ENCODE measurements at places on chromosomes 3 and 15.

DNA sequence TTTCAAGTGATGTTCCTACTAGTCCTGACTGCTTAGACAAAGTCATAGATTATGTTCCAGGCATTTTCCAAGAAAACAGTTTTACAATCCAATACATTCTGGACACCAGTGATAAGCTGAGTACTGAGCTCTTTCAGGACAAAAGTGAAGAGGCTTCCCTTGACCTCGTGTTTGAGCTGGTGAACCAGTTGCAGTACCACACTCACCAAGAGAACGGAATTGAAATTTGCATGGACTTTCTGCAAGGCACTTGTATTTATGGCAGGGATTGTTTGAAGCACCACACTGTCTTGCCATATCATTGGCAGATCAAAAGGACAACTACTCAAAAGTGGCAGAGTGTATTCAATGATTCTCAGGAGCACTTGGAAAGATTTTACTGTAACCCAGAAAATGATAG lies 3.8 kb downstream of the TIPARP start:
- no peak for DNase-seq

GRCh38 chr3:159950156-159950898 lies 38.3 kb upstream of the IL12A start:
- peak; percentile 24 for DNase-seq

DNA sequence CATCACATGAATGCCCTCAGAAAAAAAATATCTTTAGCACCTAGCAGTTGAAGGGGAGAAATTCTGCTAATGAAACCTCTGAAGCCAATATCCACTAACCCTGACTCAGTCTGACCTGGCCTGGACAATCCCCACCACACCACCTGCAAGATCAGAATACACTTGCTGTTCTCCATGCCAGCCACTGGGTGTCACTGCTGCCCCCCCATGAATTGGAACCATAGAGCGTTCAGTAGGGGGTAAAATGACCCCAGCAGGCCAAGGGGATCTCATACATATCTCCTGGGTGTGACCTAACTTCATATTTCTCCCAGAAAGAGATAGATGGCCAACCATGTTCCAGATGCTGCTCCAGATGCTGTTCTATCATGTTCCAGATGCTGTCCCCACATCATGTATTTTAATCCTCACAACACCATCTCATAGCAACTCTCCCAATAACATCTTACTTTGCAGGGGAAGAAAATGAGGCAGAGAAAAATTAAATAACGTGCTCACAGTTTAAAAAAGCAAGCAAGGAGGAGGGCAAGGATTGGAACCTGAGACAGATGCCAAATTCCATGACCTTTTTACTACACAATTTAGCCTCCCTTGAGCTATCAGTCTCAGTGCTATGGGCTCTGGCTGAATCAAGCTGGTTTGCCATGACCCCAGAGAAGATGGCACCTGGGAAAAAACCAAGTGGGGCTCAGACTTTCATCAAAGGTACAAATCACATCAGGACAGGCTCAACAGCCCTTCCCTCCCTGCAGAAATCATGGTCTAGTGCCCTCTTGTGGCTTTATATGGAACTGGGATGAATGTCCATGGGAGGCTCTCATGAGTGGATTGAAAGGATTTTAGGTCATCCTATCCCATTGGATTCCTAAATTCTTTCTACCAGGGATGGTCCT lies 12.4 kb downstream of the NTRK3 start:
- peak; percentile 5 for DNase-seq

DNA sequence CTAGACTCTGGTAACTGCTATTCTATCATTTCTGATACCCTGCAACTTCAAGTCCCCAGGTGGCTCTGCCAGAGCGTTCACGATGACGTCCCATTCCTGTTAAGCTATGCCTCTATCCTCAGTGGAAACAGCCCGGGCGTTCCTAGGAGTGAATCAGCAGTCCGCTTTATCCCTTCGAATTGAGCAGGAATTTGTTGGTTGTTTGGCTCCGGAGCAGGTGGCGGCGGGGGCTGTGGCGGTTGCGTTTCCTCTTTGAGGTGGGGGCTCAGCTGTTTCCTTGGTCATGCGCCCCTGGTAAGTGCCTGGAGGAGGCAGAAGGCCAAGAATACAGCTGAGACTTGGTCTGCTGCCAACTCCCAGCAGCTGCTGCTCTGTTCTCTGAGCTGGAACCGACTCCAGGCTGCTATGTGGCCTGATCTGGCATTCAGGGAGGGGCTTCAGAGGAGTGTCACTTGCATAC lies 25.2 kb downstream of the ARPP21 start:
- no peak for DNase-seq

DNA sequence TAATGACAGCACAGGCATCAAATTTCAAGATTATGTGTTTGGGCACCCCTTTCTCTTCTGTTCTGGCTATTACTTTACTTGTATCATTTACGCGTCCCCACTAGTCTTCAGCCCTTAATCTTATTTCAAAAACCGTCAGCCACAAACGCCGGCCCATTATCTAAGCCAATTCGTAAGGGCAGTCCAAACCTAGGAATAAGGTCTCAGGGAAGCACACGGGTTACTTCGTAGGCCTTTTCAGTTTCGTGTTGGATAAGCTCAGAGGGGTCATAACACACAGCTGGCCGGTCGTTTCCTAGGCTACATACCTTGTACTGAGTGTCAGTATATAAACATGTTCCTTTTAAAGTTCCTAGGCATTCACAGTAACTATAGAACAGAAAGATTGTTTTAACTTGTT lies 5.1 kb upstream of the DNAAF4 start:
- no peak for DNase-seq

DNA sequence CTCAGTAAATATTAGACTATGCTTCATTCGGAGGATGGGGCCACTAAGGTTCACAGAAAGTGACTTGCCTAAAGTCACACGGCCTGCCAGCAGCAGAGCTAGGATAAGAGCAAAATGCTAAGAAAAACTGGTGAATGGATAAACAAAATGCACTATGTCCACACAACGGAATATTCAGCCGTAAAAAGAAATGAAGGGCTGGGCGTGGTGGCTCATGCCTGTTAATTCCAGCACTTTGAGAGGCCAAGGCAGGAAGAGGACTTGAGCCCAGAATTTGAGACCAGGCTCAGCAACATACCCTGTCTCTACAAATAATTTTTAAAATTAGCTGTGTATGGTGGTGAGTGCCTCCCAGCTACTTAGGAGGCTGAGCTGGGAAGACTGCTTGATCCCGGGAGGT lies 7.7 kb downstream of the TKT start:
- no peak for DNase-seq

GRCh38 chr15:77393471-77393840 lies 26.4 kb downstream of the PEAK1 start:
- DNase-seq: no peak

- no peak for DNase-seq
These were observed 9.7 kb downstream of the PLA2G4D start for GRCh38 chr15:42084465-42085235.

- DNase-seq: no peak
These were observed 26.9 kb upstream of the TJP1 start for GRCh38 chr15:29849218-29849617.

DNA sequence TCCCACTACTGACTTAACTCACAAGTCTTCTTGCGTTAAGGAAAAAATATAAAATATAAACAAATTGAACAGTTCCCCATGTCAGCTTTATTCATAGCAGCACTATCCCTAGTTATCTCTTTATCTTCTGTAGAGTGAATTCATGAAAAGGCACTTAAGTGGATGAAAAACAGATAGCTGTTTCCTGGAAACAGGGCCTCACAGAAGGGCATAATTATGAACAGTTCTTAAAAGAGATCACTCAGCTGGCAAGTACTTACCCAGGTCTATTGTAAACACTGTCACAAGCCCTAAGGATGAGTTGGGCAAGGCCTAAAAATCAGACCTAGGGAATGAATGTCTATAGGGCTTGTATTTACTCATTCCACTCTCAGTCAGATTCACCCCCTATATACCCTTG lies 10.7 kb downstream of the MB21D2 start:
- no peak for DNase-seq

DNA sequence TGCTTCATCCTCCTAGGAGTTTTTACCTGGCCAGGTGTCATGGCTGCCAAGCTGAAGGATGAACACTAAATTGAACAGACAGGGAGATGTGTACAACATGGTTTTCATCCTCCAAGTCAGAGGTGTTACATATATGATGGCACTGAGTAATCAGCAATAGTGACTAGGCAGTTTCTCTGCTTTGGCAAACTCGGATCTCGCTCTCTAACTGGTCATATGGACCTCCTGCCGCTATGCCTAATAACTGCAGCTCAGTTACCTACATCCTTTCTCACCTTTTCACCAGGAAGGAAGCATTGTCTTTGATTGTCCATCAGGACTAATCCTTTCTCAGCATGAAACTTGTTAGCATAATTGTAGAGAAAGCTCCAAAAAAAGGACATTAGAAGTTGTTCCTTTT lies 175.9 kb upstream of the PLSCR5 start:
- DNase-seq: no peak

DNA sequence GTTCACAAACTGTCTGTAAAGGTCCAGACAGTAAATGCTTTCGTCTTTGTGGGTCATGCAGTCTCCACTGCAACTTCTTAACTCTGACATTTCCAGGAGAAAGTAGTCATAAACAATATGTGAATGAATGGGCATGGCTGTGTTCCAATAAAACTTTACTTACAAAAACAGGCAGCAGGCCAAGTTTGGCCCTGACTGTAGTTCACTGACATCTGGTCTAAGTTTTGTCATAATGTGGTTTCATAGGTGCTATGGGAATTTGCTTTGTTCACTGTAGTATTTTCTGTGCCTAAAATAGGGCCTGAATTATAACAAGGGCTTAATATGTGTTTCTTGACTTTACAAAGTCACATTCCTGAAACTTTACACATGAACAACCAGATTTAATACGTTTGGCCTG lies 186.0 kb upstream of the KBTBD8 start:
- no peak for DNase-seq

DNA sequence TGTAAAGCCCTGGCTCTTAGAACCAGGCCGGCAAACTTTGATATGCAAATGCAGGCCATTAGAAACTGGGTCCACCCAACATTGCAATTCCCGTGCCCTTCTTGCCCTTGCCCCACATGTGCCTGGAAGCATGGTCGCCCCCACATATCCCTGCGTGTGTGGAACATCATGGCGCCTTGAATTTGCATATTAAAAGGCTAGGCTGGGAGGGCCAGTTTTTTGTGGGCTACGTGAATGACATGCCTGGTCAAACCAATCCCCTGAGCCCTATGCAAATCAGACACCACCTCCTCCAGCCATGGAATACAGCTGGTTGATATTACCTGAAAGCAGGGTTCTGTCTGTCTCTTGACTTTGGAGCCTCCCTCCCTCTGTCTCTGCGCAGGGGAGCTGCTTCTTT lies 58.7 kb upstream of the ARHGEF26 start:
- no peak for DNase-seq

DNA sequence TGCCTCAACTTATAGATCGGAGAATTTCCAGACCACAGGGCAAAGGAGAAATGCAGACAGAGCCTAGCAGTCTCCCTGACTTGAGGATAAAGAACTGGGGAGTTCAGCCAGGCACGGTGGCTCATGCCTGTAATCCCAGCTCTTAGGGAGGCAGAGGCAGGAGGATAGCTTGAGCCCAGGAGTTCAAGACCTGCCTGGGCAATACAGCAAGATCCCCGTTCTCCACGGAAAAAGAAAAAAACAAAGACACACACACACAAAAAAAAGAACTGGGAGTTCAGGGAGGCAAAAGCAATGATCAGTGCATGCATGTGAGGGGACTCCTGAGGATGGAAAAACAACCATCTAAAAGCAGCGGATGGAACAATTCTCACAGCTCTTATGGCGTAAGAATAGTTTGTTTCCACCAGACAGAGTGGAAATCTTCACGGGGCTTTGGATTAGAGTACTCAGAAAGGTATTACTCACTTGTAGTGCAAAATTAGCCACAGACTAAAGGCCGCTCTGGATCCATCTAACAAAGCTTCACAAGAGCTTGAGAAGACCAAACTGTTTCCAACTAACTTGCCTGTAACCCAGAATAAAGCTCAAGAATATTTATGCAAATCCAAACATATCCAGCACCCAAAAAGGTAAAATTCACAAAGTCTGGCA lies 16.3 kb downstream of the SEC11A start:
- DNase-seq: no peak

GRCh38 chr3:131602011-131602779 lies 99.4 kb upstream of the MRPL3 start:
- no peak for DNase-seq

GRCh38 chr3:171481011-171481410 lies 20.8 kb upstream of the TNIK start:
- DNase-seq: no peak

DNA sequence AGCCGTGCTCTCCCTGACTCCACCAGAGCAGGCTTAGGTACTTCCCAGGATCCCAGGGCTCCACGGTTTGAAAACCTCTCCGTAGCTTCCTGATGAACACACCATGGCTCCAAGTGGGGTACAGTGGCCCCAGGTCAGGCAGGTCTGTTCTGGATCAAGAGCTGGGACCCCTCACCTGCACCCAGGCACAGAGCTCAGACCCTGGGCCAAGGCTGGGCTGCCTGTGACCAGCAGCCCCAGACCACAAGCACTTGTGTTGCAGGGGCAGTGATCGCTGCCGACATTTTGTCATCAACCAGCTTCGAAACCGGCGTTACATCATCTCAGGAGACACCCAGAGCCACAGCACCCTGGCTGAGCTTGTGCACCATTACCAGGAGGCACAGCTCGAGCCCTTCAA lies 5.3 kb downstream of the SH2D7 start:
- no peak for DNase-seq

- no peak for DNase-seq
These were observed 176.9 kb upstream of the PROK2 start for GRCh38 chr3:71961891-71962290.

DNA sequence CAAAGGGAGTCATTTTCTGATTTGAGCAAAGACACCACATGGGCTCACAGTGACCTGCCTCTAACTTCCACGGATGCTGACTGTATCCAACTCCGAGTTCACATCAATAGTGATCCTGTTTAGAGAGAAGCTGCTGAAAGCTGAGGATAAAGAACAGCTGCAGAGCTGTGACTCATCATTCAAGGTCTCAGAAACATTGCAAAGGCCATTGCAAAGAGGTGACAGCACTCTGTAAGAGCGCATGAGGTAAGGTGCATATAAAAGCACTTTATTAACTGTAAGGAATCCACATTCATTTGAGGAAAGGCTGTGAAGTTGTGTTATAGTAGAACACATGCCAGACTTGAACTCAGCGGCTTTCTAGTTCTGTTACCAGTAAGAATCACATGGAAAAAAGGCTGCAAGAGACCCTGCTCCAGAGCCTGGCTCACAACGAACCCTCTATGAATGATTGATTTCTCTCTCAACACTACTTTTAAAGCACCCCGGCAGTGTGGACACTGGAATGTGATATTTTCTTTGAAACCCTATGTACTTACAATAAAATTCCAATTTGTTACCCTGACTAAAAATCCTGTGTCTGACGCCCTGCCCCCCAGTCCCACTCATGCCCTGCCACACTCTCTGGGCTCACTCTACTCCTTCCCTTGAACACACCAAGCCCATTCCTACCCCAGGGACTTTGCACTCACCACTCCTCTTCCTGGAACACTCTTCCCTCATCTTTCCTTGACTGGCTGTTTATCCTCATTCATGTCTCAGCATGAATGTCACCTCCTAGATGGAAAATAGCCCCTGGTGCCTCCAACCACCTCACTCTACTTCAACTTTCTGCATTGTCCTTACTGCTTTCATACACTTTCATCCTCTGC lies 111.2 kb downstream of the LSM3 start:
- DNase-seq: no peak

- DNase-seq: no peak
These were observed 682 bp downstream of the ETFA start for GRCh38 chr15:76310475-76311099.

All from GM12864 (cell line).